Bronchial epithelial cell (primary cell): ENCODE measurements at places on chromosomes 2 and 18. TPM values are rescaled to one million over a fixed set of nuclear protein-coding genes. Genes with fewer than 3 reads are reported as not detected.

NIF3L1 gene
- 21.5 and 24.2 TPM in 2 replicates for total RNA-seq

CDH19 gene
- under 0.01 and 0.26 TPM in 2 replicates for total RNA-seq

QPCT gene
- 6.1 and 7.6 TPM in 2 replicates for total RNA-seq

CUL3 gene
- 53.7 and 91.9 TPM in 2 replicates for total RNA-seq

SPEG gene
- total RNA-seq: 1.8 and 2.4 TPM in 2 replicates

UCN gene
- total RNA-seq: 0.51 and 1.8 TPM in 2 replicates

CKAP2L gene
- 0.13 and 0.26 TPM in 2 replicates for total RNA-seq

MYO3B gene
- total RNA-seq: under 0.01 and 0.77 TPM in 2 replicates

REG3G gene
- total RNA-seq: not detected in 2 replicates

RNU2-63P gene
- 26.9 TPM in 1 of 2 replicates, not detected in the other for total RNA-seq

SULT1C4 gene
- not detected in 2 replicates for total RNA-seq
